ENCODE measurements at places on chromosomes 16 and 17.

GRCh38 chr16:78291604-78292003 lies 192.2 kb downstream of the WWOX start:
- DNase-seq, result no peak

GRCh38 chr17:80980397-80981061 lies 11.1 kb upstream of the CHMP6 start:
- no peak for DNase-seq

DNA sequence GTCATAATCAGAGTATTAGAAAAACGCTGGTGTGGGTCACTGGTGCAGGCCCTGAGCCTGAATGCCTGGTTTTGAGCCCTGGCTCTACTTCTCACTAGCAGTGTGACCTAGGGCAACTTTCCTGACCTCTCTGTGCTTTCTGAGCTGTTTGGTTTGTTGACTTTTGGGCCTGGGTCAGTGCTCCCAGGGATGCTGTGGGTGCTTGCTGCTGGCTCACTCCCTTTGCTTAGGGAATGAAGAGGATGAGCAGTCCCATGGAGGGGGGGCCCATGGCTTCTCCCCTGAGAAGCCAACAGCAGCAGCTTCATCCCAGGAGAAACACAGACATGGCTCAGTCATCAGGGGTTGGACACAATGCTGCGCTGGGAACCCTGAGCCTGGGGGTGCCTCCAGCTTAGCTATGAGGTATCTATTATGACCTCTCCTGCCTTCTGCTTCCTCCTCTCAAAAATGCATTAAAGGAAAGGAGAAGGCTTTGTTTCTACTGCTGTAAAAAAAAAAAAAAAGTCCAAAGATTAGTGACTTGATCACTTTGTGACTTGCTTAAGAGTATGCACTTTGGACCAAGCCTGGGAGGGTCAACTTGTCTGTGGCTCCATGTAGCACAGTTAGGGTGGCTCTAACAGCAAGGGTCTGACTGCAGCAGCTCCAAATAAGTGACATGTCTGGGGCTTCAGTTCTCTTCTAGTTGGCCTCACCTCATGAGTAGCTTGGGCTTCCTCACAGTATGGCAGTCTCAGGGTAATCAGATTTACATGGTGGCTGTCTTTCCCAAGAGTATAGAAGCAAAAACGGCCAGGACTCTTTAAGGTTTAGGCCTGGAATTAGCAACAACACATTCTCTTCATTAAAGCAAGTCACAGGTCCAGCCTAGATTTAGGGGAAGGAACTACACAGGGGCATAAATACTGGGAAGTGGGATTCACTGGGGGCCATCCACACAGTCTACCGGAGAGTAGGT lies 13.0 kb downstream of the NKD1 start:
- no peak for DNase-seq

DNA sequence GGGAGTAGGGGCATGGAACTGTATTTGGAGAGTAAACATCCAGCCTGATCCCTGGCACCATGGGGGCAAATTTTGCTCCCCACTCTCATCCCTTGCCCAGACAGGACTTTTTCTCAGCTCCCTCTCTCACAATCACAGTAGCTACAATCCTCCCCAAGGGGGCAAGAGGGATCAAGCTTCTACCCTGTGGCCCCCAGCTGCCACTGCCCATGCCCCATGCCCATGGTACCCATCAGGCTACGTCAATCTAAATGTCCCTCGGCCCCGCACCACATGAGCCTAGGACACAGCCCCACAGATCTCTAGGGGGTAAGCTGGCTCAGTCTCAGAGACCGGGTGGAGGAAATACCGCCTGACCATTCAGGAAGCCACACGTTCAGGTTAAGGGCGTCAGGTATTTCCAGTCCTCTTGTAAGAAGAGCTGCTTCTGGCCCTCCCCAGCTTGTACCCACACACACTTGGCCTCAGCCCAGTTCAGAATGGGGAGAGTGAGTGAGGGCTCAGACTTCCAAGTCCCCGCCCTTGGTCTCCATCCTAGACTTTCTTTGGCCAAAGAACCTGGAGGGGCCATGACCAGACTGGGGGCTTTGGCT lies 1.8 kb downstream of the CACNB1 start:
- no peak for DNase-seq

DNA sequence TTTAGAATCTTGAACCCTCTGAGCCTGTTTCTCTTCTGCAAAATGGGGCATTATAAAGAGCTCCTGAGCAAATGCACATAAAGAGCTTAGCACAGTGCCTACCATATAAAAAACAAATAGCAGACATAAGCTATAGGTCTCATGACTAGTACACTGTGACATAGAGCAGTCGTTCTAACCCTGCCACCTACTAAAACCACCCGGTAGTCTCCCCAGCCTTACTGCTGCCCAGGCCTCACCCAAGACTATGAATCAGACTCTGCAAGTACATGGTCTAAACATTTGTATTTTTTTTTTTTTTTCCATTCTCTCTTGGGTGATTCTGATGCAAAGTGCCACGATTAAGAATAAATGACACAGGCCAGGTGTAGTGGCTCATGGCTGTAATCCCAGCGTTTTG lies 33.9 kb downstream of the STX8 start:
- DNase-seq, result no peak

- DNase-seq, result no peak
Measured at GRCh38 chr16:80720804-80721371, 83.5 kb downstream of the CDYL2 start.

DNA sequence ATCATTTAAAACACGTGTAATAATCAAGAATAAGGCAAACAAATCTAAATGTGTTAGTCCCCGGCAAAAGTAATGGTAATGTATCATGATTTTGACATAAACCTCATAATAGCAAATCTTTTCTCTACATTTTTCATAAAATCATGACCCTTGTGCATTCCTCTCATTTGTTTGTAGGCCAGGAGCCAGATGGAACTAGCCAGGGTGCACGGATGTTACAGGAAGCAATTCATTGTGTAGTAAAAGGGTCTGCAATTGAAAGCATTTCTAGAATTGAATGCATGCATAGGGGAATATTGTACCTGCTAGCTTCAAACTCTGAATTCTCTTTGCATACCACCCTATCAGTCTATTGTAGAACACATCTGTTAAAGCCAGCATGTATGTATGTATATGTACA lies 66.6 kb downstream of the CNTNAP4 start:
- no peak for DNase-seq

DNA sequence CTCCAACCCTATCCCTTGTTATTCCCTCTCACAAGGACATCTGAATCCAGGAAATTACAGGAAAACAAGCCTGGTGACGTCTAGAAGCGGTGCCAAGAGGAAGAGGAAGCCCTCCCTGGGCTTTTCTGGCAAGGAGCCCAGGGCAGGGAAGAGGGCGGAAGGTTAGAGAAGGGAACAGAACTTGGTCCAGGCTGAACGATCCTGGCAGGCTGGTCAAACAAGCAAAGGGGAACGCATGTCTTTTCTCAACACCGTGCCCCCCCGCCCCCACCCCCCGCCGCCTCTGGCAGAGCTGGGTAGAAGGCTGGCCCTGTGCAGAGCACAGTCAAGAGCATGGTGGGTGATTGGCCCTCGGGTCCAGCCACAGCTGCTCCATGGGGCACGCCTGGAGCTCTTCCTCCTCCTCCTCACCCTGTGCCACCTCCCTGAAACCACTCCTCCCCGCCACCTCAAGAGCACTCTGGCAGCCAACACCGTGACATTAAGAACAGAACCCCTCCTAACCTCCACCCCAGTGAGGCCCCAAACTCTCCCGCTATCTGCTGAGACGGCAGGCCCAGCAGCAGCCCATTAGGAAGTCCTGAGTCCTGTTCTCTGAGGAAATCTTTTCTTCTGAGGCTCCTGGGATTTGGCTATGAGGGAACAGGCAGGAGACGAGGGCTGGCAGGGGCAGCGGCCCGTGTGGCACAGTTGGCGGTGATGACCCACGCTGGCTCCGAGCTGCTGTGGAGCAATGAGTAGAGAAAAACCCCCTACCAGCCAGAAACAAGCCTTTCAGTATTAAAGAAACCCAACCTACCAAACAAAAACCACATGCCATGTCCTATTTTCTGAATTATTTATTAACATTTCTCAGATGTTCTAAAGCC lies 7.3 kb downstream of the C16orf86 start:
- DNase-seq, result no peak

GRCh38 chr16:87491522-87492290 lies 1.1 kb downstream of the ZCCHC14 start:
- DNase-seq, result no peak

DNA sequence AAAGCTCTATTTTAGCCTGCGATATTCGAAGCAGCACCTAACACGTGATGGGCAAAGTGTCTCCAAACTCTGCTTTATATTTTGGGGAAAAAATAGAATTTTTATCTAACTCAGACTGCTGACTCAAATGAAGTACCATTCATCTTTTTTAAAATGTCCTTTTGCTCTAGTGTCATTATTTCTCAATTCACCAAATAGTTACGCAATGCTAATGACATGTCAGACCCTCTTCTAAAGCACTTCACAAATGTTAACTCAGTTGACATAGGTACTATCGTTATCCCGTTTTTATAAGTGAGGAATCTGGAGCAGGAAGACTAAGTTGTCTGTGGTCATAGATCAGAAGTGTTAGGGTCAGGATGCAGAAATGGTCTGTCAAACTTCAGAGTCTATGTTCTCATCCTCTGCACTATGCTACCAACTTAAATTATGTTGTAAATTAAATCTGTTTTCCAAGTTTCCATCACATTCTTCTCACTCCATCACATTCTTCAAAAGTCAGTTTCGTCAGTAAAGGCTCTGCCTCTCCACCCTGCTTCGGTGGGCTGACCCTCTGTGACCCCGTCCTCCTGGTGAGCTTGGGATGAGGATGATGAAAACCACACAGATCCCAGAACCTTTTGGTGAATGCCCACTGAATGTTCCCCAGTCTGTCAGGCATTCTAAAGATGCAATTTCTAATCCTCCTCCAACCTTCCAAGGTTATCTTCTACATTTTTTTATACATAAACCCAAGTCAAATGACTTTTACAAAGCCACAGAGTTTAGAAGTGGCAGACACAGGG lies 102.8 kb downstream of the ADAMTS18 start:
- DNase-seq, result no peak

DNA sequence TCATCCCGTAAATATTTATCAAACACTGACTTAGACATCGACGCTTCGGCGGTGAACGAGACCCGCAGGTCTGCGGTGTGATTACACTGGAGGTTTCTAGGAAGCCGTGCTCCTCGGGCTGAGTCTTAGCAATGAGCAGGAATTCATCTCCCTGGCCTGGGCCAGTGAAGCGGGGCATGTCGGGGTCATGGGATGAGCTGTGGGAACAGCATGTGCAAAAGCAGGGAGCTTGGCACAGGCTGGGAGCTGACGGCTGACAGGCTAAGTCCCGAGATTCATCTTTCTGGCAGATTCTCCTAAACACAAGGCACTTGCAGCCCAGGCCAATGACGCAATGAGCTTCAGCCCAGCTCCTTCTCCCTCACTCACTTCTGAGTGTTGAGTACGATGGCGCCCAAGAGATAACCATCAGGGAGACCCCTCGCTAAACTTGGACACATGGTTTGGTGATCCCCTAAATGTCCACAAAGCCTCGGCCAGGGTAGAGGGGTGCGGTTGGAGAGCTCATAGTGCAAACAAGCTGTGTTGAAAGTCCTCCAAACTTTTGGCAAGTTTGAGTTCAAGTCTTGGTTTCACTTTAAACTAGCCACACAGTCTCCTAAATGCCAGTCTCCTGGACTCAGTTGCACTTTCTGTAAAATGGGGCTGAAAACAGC lies 12.8 kb downstream of the CRISPLD2 start:
- DNase-seq, result no peak

- no peak for DNase-seq
Measured at GRCh38 chr17:73678999-73679398, 34.8 kb upstream of the SDK2 start.

GRCh38 chr16:3212567-3212966 lies 22.4 kb downstream of the ZNF200 start:
- DNase-seq, result no peak

DNA sequence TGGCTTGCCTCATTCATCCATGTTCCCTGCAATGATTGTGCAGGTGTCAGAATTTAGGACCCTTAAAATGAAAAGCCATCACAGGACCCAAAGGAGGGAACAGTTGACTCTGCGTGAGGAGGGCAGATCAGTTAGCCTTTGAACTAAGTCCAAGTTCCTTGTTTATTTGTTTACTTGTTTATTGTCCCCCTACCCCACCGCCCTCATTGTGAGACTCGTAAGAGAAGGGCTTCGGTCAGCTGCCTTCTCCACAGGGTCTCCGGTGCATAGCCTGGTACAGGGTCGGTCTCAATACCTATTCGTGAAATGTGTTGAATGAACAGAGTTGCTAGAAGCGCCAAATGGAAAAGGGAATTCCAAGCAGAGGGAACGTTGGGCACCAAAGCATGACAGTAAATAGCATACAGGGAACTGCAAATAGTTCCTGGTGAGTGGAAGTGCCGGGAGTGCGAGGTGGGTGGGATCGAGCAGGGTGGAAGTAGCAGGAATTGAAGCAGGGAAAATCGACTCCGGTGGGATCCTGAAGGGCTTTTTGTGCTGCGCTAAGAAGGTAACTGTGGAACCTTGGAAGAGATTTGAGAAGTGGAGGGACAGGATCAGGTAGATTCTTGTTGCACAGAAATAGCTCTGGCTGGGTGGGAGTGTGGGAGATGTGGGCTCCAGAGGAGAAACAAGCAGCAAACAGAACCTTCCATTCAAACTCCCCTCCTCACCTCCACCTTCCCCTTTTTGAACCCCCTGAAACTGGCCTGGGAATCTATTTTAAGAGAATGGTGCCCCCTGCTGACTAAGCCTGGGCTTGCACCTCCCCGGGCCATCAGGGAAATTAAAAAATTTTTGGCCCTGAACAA lies 12.7 kb downstream of the SLC35B1 start:
- no peak for DNase-seq

Measured in activated gamma-delta T cell (primary cell).